Umbilical cord (tissue), 2 donors: ENCODE measurements at places on chromosomes 12 and 14. TPM values are rescaled to one million over a fixed set of nuclear protein-coding genes. Genes with fewer than 3 reads are reported as not detected.

NFE2 gene
- total RNA-seq, result 4.8 TPM

FAM90A1 gene
- not detected for total RNA-seq

PPP1R12A gene
- total RNA-seq, result 452 TPM

TAS2R46 gene
- 17.3 TPM for total RNA-seq

RASSF9 gene
- 3.9 TPM for total RNA-seq

DNA sequence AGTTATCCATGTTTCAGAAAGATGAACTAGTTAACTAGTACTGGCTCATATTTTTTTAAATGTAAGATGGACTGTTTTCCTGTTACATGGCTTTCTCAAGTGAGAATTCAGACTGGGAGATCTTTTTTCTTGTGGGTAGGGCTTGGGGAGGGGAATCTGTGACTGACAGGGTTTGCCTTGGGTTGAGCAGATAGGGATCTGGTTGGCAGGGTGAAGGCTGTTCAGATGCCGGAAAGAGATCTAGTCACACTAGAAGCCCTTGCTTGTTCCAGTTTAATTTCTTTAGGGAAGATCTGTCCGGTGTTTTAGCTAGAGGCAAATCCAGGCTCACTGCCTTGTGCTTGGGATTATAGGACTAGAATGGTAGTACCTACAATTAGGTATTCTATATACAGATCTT lies 63.2 kb downstream of the FBXO33 start:
- no peak for DNase-seq

DNA sequence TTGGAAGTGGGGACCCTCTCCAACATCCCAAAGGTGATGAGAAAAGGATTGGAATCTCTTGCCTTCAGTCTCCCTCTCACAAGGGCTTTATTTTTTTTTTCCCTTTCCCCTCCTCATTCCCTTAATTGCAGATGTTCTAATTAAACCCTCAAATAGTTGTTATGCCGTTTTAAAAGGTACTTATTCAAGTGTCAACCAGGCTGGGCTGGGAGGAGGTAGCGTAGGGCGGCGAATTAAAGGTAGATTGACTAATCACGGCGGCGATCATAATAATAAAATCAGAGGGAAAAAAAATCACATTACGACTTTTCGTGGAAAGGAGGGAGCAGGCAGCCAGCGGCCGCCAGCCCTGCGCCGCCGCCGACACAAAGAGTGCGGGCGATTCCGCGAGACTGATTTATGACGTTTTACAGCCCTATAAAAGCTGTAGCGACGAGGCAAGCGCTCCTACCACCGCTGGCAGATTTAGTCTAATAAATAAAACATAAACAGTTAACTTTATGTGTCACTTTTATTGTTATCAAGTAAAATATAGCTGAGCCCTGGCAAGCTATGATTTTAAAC lies 1.7 kb upstream of the HOXC4 start:
- DNase-seq, result no peak

DNA sequence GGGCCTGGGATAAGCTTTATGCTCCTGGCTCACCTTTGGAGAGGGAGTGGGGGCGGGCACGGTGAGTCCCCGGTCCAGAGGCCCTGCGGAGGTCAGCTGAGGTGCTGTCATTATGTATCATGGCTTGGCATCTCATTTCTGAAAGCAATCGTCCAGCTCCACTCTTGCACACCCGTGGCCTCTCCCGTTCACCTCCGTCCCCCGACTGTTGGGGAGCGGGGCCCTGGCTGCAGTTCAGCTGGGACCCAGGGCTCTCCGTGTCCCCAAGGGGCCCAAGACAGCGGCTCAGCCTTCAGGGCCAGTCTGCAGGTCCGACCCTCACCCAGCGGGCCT lies 10.6 kb downstream of the BMP4 start:
- DNase-seq, result no peak

DNA sequence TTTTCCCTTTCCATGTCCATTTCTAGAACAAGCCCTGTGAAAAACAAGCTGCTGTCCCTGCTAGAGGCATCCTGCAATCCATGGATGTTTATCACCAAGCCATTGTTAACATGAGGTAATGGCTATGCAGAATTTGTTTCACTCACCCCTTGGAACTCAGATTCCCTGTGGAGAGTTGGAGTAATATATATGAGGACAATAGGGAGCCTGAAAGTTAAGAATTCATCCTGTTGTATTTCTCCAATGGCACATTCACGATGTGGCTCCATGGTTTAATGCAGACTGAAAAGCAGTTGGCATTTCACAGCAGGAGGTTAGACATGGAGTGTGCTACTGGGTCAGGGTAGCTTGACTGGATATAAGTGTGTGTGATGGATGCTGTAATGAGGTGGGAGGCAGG lies 32.4 kb downstream of the GPR65 start:
- DNase-seq, result no peak

DNA sequence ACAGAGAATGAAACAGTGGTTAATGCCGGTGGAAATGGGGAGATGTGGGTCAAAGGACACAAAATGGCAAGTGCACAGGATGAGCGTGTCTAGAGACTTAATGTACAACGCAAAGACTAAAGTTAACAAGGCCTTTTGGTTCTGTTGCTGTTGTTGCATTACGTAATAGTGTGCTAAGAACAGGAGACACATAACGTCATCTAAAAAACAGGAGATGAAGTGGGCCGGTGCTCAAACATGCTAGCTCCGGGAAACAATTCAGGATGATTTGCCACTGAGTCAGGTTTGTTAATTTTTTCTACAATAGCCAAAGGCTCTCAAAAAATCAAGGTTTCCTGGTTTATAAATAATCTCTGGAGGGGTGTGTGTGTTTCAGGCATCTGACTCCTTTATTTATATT lies 55.5 kb downstream of the ETV6 start:
- no peak for DNase-seq

DNA sequence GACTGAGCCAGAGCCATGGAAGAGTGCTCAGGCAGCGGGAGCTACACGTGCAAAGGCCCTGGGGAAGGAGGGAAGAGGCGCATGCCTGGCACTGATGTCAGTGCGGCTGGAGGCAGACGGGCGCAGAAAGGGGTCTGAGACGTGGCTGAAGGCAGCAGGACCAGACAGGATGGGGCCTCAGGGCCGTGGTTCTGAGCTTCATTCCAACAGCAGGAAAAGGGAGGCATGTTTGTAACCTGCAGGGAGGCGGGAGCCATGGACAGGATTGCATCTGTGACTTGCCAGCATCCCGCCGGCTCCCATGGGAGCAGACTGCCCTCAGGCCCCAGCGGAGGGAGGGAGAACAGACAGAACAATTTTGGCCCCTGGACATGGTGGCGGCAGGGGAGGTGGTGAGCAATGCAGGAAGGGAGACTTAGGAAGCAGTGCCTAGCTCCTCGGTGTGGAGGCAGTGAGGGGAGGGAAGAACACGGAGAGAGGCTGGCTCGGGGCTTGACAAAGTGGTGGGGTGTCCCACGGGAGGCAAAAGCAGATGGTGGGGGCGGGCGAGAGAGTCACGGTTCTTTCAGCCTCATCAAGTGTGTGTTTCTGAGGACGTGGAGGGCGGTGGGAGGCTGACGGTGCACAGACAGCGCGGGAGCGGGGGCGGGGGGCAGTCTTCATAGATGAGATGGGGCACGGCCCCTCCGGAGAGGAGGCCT lies 33.3 kb upstream of the INF2 start:
- no peak for DNase-seq

- peak; percentile 76 for DNase-seq
Measured at GRCh38 chr12:51814311-51815088, 34.0 kb downstream of the FIGNL2 start.

GRCh38 chr12:128807161-128807724 lies 16.5 kb downstream of the SLC15A4 start:
- DNase-seq, result no peak

DNA sequence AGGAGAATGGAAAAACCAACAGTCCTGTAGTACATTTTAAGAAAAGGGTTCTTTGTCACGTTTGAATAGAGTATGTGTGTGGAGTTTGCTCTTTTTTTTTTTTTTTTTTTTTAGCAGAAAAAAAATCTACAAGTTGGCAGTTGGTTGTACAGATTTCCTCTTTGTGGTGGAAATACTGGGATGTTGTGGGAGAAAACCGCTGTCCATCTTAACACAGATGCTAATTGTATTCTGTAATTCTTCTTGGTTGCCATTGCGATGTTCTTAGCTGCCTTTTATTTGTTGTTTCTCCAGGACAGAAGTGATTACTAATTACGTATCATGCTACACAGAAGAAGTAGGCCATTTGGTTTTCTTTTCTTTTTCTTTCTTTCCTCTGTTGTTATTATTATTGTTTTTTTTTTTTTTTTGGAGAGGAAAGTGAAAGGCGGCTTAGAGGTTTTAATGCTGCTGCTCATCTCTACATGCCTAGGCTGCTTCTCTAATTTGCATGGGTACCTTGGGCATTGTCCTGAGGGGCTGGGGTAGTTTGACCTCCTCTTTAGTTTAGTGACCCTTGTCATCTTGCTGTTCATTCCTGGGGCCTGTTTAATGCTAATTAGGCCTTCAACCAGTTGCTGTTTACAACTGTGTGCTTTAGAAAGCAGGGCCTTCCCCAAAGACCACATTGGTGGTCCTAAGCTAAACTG lies 94.7 kb downstream of the TMTC2 start:
- no peak for DNase-seq

GRCh38 chr14:50676814-50677516 lies 8.9 kb upstream of the SAV1 start:
- DNase-seq, result no peak

- DNase-seq, result no peak
Measured at GRCh38 chr12:125097427-125097826, 32.2 kb downstream of the AACS start.
